ENCODE measurements at places on chromosomes 16 and 17. TPM values are rescaled to one million over a fixed set of nuclear protein-coding genes. Genes with fewer than 3 reads are reported as not detected.

QRICH2 gene
- 4.7 TPM for total RNA-seq

CA5A gene
- total RNA-seq: not detected

IL17C gene
- total RNA-seq: 0.79 TPM

CPNE7 gene
- total RNA-seq: 48.7 TPM

SBK1 gene
- total RNA-seq: 0.10 TPM

ACE gene
- 13.5 TPM for total RNA-seq

SPEM1 gene
- not detected for total RNA-seq

TNS4 gene
- total RNA-seq: not detected

C17orf67 gene
- total RNA-seq: 3.3 TPM

GNAO1 gene
- total RNA-seq: not detected

CX3CL1 gene
- 5.1 TPM for total RNA-seq

ABCA9 gene
- 0.64 TPM for total RNA-seq

GP1BA gene
- 0.05 TPM for total RNA-seq

GRIN2A gene
- total RNA-seq: 0.67 TPM

CD300LG gene
- total RNA-seq: not detected

CLDN6 gene
- not detected for total RNA-seq

TBL3 gene
- 104 TPM for total RNA-seq

TEX19 gene
- not detected for total RNA-seq

MSLN gene
- not detected for total RNA-seq

EVI2B gene
- total RNA-seq: 7.1 TPM

SLC6A2 gene
- not detected for total RNA-seq

RTN4RL1 gene
- total RNA-seq: 0.10 TPM

SKAP1 gene
- total RNA-seq: 0.69 TPM
